ENCODE measurements at places on chromosomes 7 and 10.

DNA sequence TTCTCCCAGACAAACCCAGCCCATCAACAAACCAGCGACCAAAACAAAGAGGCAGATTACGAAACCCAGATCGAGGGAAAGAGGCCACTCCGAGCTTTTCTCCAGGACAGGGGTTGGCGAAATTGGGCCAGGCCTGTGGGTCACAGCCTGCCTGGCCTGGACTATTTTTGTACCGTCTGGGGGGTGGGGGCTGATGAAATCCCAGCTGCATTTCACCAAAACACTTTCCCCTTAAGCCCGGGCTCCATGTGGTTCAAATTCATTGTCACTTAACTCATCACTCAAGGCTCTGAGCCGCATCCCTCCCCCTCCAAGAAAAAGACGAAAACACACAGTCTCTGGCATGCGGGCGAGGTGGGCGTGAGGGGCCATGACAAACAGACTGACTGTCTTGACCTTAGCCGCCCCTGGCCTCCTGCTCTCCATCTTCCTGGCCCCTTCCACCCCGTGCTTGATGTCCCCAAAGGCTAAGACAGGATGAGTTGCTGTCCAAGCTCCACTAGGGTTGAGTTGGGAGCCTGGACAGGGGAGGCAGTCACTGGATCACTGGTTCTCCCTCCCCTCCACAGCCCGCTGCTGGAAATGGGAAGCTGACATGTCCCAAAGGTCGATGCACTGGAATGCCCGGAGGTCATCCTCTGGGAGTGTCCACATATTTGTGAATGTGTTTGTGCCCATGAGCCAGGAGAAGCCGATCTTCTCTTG is 19.2 kb downstream of the TMEM270 start:
- no peak for DNase-seq

- DNase-seq = no peak
Measured at GRCh38 chr10:128326251-128326650, 200.0 kb upstream of the MKI67 start.

- DNase-seq = no peak
Measured at GRCh38 chr10:28020993-28021982, 22.4 kb upstream of the ODAD2 start.

DNA sequence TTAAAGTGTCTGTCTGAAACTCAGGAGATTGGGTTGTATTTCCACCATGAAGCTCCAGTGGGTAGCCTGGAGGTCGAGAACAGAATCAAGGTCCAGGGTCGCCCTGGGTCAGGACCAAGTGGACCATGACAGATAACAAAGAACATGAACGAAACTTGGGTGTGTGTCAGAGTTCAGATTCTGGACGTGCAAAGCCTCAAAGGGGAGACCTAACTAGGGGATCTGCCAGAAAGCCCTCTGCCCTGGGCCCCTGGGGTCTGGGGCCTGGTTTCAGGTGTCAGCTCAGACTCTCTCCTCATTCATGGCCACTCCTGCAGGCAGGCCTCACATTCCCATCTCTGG is 1.6 kb downstream of the RASSF4 start:
- DNase-seq = no peak

DNA sequence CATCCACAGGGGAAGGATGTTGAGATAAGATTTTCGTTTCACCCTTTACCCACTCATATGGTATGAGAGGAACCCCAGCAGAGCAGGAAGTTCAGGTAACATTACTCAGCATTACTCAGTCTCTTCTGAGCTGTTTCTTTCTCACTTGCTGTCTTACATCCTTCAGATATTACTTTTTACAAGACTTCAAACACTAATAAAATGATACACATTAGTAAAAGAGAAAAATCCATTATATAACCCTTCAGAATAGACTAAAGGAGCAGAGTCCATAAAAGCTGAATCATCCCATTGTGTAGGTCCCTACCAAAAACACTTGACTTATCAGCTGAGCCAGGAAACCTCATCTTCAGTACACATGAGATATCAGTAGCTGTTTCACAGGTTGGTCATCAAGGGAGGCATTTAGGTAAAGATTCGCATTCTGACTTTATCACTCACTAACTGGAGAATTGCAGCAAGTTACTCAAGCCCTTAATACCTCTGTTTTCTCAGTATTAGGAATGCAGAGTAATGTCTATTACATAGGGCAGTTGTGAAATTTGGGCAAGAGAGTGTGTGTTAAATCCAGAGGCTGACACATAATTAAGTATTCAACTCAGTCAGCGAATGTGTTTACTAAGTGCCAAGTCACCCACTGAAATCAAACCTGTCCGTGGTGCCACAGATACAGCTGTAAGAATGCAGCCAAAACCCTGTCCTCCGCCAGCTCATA is 44.7 kb downstream of the KLF6 start:
- DNase-seq = no peak

GRCh38 chr7:114051871-114052331 is 133.1 kb upstream of the PPP1R3A start:
- DNase-seq = no peak

DNA sequence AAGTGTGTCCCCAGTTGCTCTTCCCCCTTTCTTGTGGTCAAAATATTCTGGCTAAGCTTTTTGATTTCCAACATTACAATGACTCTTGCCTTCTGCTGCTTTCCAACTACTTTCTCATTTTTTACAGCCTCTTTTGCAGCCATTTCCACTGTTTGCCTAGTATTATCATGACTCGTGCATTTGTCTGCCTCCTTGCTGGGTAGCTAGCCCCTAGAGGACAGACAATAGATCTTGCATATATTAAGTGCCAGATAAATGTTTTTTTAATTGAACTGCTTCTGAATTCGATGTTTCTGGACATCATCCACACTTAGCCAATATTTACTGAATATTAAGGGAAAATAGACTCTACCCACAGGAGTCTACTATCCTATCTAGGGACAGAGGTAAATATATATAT is 124.5 kb downstream of the POU6F2 start:
- DNase-seq = no peak

GRCh38 chr7:101330011-101330484 is 8.4 kb upstream of the IFT22 start:
- no peak for DNase-seq
